Spleen (tissue), 13 donors: ENCODE measurements at places on chromosomes 13 and 19.

GRCh38 chr19:51398096-51398704 lies 7.8 kb upstream of the C19orf84 start:
- DNase-seq: no peak

DNA sequence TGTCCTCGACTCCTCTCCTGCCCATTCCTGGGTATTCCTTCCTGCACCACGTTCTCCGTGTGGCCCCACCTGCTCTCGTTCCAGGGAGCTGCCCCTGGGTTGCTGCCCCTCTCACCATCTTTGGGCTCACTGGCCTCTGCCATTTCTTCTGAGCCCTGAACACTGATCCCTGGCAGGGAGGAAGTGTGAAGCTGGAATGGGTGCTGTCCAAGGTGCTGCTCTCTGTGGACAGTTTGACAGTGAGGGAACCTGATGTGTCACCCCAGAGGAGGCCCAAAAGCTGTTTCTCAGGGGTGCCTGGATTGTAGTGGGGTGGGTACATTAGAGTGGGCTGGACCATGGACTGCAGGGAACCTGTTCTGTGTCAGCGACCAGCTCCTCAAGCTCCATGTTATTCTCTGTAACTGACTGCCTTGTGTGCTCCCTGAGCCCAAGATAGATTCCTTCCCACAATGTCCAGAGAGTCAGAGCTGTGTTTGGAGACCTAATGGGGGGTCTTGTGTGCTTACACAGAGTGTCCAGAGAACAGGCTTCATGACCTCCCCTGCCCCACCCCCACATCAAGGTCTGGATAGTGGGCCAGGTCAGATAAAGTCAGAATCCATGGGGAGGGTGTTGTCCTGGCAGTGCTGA lies 7.2 kb upstream of the CEACAM8 start:
- DNase-seq: no peak

GRCh38 chr13:98285317-98285716 lies 108.2 kb upstream of the RNF113B start:
- no peak for DNase-seq

- no peak for DNase-seq
Measured at GRCh38 chr13:93558637-93559036, 332.0 kb downstream of the GPC6 start.

DNA sequence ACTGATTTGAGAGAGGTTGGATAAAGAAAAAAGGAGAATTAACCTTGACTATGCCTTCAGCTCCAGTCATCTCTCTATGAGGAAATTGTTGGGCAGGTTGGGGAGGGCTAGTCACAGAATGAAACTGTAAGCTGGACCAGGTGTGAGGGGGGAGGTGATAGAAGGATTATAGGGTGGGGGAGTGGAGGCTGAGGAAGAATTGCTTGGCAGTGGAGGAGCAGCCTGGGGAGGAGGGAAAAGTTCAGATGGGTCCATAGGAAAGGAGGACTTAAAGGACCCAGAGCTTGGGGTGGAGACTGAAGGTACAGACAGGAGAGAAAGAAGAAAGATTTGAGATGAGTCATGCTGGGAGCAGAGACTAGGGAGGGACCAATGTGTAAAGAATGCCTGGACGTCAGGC lies 8.2 kb upstream of the ZNF431 start:
- no peak for DNase-seq

DNA sequence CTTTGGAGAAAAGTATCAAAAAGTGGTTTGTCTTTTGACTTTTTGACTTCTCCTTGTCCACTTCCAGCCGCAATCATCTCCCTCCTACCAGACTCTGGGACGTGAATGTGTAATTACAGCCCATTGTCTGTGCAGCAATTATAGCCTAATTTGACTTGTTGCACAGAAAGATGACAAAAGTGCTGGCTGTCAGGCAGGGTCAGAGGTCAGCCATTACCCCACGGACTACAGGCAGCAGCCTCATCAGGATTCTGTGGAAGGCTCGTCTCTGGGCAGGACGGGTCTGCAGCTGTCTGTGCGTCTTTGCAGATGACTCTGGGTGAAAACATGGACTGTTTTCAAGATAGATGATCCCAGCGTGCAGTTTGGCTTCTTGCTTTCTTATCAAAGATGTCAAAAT lies 102.2 kb upstream of the EDNRB start:
- DNase-seq: no peak

DNA sequence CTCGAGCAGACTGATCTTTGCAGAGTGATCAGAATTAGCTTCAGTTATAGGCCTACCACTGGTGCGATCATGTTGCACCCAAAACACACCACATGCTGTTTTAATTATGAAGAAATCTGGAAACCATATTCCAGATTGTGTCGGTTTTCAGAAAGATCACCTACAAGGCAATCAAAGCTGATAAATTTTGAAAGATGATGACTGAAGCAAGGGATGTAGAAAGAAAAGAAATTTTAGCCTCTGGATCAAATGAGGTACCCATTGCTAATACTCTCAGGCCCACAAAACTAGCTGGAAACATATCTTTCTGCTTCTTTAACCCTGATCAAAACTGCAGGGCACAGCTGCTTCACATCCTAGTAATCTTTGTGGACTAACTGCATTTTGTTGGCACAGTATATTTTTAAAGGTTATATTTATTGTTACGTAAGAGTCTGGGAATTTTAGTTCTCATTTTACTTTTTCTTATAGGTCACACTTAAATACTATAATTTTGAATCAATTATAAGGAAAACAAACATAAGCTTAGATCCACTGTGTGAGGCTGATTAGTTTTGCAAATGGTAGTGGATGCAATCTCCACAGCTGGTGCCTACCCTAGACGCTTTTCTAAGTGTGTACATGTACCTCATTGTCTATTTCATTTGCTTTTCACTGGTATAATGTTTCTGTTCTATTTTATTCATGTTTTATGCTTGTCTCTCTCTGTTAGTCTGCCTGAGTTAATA lies 150.9 kb downstream of the RGCC start:
- no peak for DNase-seq

GRCh38 chr19:4597975-4598671 lies 38.6 kb upstream of the SEMA6B start:
- DNase-seq: no peak

DNA sequence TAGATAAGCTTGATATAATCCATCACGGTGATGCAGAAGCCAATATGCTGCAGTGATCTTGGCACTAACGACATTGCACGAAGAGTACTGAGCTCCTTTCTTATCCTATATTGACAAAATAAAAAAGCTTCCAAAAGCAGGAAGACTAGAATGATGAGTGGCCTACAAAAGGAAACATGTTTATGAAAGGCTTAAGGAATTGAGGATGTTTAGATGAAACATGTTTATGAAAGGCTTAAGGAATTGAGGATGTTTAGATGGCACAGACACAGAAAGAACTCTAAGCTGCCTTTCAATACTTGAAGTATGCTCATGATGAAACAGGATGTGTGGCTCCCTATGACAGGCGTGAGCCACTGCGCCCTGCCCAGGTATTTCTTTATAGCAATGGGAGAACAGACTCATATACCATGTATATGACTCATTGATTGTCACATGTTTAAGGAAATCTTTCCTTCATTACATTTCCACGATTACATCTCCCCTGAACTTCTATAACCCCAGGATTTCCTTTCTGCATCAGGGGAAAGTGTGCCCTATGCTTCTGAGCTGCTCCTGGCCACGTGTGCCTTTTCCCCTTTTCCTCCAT lies 690.8 kb upstream of the ARGLU1 start:
- no peak for DNase-seq

DNA sequence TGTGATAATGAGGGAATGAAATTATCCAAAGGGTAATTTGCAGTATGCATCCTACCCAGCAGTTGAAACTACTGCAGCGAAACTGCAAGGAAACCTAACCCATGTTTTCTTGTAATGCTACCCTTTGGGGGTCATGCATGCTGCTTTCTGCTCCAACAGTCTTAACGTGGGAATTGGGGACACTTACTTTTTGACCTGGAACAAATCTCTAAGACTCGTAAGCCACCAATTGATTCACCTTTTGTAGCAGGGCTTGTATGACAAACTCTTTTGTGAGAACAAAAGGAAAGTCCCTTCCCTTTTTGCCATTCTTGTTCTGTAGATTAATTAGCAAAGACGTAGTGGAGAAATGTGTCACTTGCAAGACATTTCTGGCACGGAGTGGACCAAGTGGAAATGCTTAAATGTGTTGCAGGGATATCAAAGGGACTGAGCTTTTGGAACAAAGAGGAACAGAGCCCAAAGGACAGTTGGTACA lies 27.4 kb downstream of the LRCH1 start:
- no peak for DNase-seq

GRCh38 chr13:45481688-45482087 lies 16.9 kb downstream of the COG3 start:
- DNase-seq: no peak

- no peak for DNase-seq
Measured at GRCh38 chr13:100797921-100798320, 123.3 kb upstream of the TMTC4 start.

- no peak for DNase-seq
Measured at GRCh38 chr13:66996503-66996902, 233.6 kb downstream of the PCDH9 start.

DNA sequence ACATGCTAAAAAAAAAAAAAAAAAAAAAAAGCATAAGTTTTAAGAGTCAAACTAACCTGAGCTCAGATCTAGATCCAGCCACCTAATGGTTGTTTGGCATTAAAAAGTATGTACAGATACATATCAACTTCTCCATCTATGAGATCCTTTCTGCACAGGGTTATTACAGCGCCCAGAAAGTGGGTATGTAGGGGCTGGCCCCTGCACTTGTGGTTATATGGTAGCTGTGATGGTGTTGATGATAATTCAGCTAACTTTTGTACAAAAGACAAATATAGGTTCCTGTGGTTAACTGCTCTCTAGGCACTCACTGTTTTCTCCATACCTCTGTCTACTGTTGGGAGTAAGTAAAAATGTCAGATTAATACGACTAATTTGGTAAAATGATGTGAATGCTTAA lies 81.7 kb downstream of the TNFRSF19 start:
- DNase-seq: no peak

DNA sequence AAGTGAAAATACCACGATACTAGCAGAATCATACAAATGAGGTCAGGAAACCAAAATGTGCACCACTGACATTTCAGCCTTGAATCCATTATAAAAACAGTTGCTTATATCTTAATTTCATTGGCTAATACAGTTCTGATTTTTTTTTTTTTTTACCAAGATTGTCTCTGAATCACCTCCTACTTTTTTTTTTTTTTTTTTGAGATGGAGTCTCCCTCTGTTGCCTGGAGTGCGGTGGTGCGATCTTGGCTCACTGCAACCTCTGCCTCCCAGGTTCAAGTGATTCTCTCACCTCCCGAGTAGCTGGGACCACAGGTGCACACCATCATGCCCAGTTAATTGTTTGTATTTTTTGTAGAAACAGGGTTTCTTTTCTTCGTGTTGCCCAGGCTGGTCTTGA lies 270.2 kb downstream of the LMO7 start:
- DNase-seq: no peak

- DNase-seq: no peak
Measured at GRCh38 chr19:7505682-7506384, 10.1 kb upstream of the ZNF358 start.

DNA sequence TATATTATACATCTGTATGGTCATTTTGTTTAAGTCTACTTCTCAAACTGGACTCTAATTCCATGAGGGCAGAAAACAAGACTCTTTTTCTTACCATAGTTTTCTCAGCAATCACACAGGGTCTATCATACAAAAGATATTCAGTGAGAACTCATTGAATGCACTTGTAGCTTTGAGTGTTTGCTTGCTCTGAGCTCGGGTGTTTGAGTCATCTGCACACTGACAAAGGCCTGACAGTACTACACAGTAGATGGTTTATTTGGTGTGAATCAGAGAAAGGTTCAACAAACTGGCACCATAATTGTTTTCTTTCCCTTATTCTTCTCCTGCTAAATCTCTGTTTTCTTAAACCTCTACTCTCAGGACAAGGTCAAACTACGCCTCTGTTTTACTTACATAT lies 586.4 kb downstream of the LMO7 start:
- no peak for DNase-seq

- no peak for DNase-seq
Measured at GRCh38 chr13:24675806-24676570, 4.2 kb upstream of the ATP12A start.

GRCh38 chr13:31476753-31477152 lies 262.6 kb upstream of the RXFP2 start:
- no peak for DNase-seq

- no peak for DNase-seq
Measured at GRCh38 chr19:1725100-1726064, 27.9 kb upstream of the ONECUT3 start.

DNA sequence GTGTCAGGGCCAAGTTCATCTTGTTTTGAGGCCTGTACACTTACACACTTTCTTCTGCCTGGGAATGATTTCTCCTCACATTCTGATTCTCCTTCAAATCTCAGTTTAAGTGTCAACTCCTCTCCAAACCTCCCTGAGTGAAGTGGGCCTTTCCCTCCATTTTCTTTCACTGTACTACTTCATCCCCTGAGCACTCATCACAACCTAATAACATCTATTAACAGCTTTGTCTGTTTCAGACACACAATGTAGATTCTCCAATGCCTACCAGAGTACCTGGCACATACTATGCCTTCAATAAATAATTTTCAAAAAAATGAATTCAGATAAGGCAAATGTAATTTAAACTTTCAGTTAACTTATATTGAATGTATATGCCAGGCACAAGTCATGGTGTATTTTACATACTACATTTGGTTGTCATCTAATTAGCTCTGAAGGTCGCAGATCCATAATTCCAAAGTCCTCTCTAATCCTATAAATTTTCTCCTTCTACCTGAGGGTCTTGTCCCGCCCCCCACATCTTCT lies 357 bp upstream of the COG6 start:
- DNase-seq: no peak

GRCh38 chr13:112959206-112959605 lies 9.8 kb upstream of the MCF2L start:
- peak; percentile 33 for DNase-seq

- no peak for DNase-seq
Measured at GRCh38 chr13:76004416-76004815, 368.3 kb downstream of the LMO7 start.

DNA sequence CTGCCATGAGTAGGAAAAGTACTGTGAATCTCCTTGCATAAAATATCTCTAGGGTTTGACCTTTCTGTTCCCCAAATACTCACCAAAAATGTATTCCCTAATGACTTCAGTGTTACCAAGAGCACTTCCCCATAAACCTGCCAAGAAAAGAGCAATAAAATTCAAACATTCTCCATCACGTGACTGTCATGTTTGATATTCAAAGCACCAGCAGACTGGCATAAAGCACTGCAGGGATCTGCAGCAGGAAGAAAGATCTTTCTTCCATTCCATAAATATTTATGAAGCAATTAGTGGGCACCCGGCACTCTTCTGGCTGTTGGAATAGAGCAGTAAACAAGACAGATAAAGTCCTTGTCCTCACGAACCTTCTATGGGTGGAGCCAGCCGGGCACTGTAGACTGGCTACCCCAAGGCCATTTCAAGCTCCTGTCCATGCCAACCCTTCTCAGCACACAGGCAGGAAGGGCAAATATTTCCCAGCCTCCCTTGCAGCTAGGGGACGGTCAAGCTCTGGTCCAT lies 20.3 kb downstream of the PLA2G4C start:
- no peak for DNase-seq

- no peak for DNase-seq
Measured at GRCh38 chr13:113027566-113027965, 58.6 kb downstream of the MCF2L start.

- peak; percentile 85 for DNase-seq
Measured at GRCh38 chr19:50416034-50416977, 2.4 kb upstream of the SPIB start.

GRCh38 chr19:51123381-51123800 lies 1.3 kb upstream of the SIGLEC9 start:
- DNase-seq: peak; percentile 85
